ENCODE measurements at places on chromosomes 5 and 9.

DNA sequence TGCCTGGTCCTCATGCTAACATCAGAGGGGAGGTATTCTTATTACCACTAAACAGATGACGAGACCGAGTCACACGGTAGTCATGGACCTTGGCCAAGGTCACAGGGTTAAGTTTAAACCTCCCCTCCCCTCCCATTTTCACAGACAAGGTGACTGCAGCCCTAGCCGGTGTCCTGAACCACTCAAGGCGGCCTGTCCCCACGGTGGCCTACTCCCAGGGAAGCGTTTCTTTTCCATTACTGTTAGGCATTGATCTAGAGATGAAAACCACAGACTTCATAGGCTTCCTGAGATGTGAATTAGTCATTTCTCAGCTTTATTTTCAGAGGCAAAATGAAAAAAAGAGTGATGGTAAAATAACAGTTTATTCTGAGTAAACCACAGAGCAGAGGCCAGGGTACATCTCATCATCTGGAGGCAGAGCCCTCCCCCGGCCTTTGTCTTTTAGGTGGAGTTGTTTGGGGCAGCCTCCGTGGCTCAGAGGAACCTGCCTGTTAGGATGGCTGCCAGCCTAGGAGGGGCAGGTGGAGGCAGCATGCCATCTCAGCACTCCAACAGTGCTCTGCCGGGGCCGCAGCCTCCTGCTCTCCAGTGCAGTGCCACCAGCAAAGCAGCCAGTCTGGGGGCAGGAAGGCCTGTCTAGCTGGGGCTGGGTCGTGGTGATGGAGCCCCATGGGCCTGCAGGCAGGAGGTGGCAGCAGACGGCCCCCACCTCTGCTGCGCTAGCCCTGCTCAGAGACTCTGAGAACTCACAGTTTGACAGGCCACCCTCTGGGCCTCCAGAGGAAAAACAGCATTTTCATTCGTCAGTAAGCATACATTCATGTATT, 71.2 kb downstream of the RAPGEF1 start:
- peak; percentile 36 for DNase-seq

- no peak for DNase-seq
These were observed 7.4 kb upstream of the UBAC1 start for GRCh38 chr9:135968601-135969000.

DNA sequence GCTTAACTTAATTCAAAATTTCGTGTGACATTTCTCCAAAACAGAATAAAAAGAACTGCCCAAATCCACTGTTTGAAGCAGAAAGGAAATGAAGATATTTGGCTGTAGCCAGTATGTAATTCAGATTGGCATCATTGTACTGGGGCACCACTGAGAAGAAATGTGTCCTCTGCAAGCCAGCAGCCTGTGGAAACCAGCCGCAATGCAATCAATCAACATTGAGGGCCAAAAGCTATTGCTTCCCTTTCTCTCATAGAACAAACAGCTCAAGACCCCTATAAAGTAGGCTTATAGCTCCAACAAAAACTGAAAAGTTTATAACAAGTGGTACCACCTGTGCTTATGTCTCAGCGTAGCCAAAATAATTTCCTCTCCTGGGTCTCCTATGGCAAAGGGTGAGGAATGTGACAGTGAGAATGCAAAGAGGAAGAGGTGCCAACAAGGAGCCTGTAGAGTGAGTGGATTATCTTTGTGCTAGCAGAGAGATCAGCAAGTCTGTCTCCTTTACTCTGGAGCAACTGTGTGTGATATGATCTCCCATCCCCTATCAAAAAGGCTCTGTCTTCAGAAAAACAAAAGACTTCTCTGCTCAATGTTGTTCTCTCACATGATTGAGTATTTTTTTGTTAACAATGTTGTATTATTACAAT, 1072.3 kb upstream of the DMAC1 start:
- DNase-seq = no peak

DNA sequence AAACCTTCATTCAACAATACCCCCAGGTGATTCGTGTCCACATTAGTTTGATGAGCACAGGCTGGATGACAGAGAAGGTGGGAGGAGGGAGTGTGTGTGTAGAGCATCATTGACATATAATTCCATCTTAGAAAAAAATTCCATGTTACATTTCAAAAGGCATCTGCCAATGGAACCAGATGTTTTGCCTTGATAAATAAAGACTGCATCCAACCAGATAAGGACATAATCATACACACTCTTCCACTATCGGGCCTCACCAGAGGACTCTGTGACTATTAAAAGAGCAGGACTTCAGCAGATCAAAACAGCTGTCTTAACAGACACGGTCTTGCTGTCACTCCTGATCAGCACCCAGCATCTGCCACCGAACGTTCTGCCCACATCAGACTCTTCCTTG, 96.4 kb upstream of the SPIN1 start:
- no peak for DNase-seq

GRCh38 chr9:109286981-109287380, 33.9 kb downstream of the EPB41L4B start:
- no peak for DNase-seq

- DNase-seq = no peak
These were observed 58.5 kb downstream of the DCP2 start for GRCh38 chr5:113035096-113035495.

- no peak for DNase-seq
These were observed 277.7 kb downstream of the NR2F1-AS1 start for GRCh38 chr5:93303291-93303691.

DNA sequence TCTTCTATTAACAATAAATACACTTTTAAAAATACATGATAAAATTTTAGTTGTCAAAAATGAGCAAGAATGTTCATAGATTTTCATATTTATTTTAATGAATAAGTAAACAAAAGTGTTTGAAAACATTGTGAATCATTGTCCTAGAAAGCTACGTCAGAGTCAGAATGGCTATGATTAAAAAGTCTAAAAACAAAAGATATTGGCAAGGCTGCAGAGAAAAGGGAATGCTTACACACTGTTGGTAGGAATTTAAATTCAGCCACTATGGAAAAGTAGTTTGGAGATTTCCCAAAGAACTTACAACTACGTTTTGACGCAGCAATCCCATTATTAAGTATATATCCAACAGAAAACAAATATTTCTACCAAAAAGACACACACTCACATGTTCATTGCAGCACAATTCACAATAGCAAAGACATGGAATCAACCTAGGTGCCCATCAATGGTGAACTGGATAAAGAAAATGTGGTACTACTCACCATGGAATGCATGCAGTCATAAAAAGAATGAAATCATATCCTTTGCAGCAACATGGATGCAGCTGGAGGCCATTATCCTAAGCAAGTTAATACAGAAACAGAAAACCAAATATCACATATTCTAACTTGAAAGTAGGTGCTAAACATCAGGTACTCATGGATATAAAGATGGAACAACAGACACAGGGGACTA, 49.2 kb upstream of the FBXL17 start:
- no peak for DNase-seq

DNA sequence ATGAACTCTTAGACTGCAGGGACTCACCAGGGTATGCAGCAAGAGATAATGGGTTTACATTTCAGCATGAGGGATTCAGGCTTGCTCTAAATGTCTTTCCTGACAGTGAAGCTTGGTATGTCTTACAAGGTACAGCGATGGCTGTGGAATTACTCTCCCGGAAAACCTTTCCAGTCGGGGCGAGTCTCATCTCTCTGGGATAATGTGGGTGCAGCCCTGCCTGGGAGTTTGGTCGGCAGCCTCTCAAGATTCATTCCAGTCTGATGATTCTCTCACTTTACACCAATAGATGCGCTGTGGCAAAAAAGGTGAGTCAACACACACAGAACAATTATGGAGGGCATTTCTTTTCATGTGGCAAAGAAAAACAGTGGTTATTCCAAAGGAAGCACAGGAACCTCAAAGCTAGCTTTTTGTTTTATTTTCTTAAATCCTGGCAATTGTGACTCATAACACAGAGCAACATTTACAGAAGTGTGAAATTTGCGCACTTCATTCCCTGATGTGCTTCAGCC, 190.3 kb downstream of the DCP2 start:
- DNase-seq = no peak

DNA sequence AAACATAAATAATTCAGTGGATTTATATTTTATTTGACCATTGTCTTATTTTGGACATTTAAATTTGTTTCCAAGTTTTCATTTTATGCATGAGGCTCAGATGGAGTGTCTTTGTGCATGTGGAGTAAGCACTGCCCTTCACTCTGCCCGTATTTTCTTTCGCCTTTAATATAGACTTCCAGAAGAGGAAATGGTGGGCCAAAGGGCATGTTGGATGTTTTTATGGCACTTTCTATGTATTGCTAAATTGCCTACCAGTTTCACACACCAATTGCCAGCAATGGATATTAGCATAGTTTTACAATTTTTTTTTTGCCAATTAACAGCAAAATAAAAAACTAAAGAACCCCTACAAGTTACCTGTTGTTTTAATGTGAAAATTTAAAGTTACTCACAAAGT, 38.4 kb downstream of the ZSWIM6 start:
- no peak for DNase-seq

- no peak for DNase-seq
These were observed 6.8 kb downstream of the C9orf43 start for GRCh38 chr9:113417370-113417769.

GRCh38 chr9:242461-243080, 27.9 kb downstream of the DOCK8 start:
- no peak for DNase-seq

GRCh38 chr9:17578911-17579793, at the start of gene SH3GL2:
SH3GL2 (plus strand) TSS chr9:17579066.
- DNase-seq = no peak

- no peak for DNase-seq
These were observed 85.4 kb upstream of the PRRC1 start for GRCh38 chr5:127431977-127432585.

DNA sequence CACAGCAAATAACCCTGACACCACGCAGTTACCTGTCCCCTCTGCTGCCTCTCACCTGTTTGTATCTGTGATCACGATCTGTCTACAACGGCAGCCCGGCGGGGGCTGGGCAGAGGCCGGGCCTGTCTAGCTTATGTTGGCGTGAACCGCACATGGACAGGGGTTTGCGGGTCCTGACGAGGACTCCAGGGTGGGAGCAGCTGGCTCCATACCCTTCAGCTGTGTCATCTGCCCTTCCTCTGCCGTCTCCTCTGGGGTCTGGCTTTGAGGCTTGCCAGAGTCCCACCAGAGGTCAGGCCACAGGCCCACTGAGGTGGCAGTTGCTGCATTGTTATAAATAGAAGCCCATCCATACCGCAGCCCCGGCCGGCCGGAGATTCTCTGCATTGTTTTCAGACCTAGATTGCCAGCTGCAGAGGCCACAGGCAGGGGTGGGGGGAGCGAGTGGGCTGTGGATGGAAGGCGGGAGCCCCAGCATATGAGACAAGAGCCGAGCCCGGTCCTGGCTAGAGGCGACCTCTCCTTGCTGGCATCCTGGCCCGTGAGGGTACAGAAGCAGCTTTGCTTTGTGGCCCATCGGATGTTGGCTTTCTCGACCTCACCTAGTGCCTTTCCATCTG, 37.8 kb downstream of the FAM78A start:
- no peak for DNase-seq

- DNase-seq = no peak
These were observed 98.6 kb downstream of the RXRA start for GRCh38 chr9:134424818-134425217.

DNA sequence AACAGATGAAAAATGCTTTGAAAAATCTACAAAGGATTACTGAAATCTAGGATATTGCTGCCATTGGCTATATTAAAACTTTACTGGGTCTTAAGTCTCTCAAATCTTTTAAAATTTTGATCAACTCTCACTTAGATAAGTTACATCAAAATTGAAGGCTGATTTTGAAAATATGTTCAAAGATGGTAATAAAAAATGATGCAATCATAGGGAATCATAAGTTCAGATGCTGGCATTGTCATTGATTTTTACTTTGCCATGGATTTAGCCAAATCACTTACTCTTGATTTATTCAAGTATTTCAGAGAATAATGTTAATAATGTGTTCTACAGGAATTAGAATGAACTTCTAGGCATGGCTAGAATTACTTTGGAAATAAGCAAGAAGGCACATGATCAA, 24.2 kb downstream of the LARS1 start:
- no peak for DNase-seq
